ENCODE measurements at places on chromosomes 3 and 15.
A peak's percentile ranks its signal among the peaks of the same experiment; 100 is the strongest.

DNA sequence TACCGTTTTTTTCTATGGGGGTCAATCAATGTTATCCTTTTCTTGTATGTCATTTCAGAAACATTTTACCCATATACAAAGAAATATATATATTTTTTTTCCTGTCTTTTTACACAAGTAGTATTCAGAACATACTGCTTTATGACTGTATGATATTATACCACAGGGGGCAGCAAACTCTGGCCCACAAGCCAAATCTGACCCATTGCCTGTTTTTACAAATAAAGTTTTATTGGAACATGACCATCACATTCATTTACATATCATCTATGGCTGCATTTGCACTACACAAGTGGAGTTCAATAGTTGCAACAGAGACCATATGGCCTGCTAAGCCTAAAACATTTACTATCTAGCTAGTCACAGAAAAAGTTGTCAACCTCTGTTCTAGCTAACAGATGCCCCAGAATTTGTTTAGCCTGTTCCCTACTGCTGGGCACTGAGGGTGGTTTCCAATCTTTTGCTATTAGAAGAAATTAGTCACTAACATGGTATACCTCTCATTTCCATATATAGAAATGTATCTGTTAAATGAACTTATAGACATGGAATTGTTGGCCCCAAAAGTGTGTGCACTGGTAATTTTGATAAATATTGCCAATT is 57.7 kb downstream of the BFSP2 start:
- peak; percentile 29 for DNase-seq

DNA sequence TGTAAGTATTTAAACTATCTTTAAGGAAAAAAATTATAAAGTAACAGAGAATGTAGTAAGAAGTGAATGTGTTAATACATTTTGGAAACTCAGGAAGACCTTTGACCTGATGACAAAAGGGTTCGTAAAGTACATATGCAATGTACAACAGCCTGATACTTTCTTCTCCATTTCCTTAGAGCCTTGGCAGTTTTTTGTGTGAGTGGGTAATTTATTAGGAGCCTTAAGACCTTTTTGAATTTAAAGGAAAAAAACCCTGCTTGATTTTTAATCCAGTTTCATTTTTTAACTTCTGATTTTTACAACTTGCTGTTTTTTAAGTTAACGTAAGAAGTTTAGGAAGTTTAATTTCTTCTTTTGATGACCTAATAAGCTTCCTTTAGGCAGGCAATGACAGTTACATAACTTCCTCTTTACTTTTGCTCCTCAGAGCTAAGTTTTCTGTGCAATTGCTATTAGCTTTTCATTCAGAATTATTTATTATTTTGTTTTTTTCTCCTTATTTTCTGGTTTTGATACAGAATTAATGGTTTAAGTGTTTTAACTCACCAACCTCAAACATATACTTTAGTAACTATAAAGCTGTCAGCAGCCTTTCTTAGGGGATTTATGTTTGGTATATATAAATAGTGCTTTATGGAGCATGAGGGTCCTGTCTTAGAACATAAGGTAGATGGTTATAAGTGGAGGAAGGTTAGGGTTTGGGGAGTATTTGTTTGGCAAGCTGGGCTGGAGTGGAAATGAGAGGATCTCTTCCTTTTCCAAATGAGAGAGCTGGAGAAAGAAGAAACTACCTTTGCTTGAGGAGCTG is 35.2 kb downstream of the ARMC8 start:
- DNase-seq: no peak

DNA sequence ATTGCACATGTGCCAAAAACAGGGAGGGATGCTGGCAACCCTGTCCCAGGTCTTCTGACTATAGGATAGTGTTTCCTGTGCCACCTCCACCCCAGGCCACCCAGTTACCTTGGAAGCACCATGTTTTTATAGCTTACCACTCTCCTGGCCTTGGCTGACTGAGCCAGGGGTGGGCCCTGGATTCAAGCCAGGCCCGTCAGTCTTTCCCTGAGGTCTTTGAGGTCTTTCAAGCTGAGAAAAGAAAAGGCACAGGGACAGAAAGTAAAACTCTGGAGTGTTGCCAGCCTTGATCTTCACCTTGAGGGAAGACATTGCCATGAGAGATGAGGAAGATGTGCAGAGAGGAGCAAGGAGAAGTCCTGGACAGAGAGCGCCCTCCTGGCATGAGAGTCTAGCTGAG is 46.3 kb downstream of the SYNM start:
- DNase-seq: no peak

DNA sequence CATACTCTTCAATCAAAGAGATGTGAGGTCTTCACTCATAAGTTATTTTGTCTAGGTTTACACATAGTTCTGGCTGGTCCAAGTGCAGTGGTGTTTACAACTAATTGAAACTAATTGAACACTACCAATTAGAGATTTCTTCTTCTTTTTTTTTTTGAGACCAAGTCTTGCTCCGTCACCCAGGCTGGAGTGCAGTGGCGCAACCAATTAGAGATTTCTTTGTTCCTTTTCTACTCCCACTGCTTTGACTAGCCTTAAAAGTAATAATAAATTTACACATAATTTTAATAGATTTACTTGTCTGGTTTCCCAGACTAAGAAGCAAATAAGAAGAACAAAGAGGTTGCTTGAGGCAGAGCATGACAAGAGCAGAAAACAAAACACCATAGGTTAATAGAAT is 6.7 kb upstream of the DENND6A start:
- no peak for DNase-seq

GRCh38 chr3:177692304-177692975 is 495.2 kb upstream of the TBL1XR1 start:
- DNase-seq: no peak

DNA sequence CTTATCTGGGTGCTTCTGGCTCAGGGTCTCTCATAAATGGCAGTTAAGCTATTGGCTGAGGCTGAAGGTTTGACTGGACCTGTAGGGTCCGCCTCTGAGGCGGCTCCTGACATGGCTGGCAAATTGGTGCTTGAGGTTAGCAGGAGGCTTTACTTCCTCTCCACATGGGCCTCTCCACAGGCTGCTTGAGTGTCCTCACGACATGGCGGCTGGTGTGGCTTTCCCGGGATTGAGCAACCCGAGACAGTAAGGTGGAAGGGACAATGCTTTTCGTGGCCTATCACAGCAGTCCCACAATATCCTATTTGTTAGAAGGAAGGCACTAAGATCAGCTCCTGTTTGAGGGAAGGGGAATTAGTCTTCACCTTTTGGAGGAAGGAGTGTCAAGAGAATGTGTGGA is 267.3 kb upstream of the LRRFIP2 start:
- no peak for DNase-seq

DNA sequence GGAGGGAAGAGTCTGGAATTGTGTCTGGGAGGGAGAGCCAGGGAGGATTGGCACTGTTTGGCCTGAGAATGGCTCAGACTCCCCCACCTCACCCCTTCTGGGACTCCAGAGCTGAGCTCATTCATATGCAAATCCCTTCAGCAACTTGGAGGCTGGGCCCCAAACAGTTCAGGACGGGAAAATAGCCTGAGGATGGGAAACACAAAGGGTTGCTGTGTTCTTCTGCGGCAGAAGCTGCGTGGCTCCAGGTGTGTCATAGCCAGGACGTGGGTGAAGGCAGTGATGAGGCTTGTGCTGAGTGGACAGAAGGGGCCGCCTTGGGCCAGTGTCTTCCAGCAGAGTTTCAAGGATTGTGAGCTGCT is 16.6 kb downstream of the MASP1 start:
- no peak for DNase-seq

DNA sequence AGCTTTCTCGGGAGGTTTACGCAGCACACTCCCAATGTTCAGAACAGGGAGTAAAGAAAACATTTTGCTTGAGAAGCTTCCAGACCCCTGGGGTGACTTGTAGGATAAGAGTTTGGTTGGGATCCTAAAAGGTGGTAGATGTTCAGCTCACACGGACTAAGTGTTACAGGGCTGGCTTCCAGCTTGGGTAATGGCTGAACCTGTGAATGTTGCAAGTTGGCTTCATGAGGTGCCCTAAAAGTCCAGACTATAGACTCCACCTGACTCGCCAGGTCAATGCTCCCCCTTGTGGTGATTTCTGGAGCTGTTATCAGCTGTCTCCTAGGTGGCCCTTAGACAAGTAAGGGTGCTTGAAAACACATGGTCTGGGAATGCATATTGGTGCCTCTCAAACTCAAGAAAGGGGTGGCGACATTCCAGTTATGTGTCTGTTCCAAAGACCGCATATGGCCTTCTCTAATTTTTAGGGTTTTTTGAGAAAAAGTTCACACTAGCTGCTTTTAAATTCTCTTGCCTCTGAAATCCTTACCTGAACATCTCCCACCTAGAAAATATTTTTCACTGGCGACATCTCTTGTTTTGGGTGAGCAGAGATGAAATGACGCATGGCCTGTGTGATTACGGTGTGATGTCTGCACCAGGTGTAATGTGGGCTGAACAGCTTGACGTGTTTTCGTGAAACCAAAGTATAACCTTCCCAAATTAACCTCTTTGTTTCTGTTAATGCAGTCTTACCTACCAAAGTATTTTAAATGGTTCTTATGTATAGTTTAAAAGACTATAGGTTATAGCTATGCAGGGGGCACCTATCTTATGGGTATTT is 175.7 kb upstream of the KBTBD8 start:
- DNase-seq: peak; percentile 54

DNA sequence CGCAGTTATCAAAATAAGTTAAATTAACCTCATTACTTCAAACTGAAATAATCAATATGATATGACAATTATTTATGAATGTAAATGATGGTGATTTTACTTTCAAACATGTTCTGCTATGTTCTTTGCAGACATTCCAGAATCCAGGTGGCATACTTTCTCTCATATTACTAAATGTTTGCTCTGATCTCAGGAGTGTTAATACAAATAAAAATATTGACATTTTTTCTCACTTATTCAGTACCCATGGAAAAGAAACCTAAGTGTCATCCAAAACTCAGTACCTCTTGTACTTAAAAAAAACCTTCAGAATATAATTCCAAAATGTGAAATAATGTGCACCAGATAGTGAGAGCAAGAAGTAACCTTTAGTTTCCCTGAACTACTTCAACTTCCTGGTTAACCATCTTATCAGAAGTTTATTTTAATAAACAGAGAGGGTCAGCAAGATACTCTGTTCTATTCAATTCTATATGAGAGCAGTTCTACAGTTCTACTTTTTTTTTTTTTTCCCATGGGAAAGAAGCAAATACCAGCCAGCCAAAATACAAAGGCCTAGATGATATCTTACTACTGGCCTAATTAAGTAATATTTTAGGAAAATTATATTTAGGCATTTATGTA is 494.1 kb downstream of the MECOM start:
- no peak for DNase-seq

GRCh38 chr3:61110576-61110975 is 140.7 kb downstream of the FHIT start:
- no peak for DNase-seq

- DNase-seq: no peak
Measured at GRCh38 chr3:81308306-81308705, 453.1 kb downstream of the GBE1 start.

DNA sequence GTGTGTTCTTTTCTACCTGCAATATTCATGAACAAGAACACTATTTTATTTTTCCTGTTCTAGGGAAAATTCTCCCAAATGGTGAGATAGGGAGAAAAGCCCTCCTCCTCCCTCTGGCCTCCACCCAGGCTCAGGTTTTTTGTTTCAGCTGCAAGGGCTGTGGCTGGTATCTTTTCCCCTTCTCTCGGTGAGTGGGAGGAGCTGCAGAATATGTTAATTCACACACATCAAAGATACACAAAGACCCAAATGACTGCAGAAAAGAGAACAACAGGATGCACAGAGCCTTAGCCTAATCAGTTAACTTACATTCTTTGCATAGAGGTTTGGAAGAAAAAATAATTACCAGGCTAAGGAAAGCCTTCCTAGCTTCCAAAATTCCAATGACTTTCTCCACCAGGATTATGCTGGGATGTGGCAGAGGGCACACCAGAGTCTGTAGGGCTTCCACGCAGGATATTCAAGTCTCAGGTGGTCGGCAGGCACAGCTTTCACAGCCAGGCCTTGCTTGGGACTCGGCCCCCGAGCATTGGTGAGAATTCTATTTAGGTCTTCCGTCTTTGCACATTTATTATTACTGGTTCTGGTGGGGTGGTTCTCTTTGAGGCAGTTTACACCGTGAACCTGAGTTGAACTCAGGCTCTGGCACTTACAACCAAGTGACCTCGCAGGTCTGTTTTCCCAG is 64.9 kb downstream of the ABHD5 start:
- no peak for DNase-seq

- DNase-seq: no peak
Measured at GRCh38 chr15:88257311-88258092, 963 bp upstream of the NTRK3 start.

DNA sequence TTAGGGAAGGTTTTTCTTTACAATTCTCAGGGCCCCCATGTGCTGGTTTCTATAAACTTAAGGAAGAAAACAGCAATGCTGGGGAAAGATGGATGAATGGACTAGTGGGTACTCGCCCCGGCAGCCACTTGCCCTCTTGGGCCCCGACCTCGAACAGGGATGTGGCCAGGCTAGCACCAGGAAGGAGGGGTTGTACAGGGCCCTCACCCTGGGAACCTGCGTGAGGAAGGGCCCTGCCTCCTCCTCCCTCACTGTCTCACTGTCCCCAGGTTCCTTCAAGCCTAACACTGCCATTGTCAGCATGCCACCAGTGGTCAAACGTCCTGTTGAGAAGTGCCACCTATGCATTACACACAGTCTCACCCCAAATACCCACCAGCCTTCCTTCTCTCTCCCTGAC is 9.1 kb downstream of the ADAMTS17 start:
- DNase-seq: no peak

DNA sequence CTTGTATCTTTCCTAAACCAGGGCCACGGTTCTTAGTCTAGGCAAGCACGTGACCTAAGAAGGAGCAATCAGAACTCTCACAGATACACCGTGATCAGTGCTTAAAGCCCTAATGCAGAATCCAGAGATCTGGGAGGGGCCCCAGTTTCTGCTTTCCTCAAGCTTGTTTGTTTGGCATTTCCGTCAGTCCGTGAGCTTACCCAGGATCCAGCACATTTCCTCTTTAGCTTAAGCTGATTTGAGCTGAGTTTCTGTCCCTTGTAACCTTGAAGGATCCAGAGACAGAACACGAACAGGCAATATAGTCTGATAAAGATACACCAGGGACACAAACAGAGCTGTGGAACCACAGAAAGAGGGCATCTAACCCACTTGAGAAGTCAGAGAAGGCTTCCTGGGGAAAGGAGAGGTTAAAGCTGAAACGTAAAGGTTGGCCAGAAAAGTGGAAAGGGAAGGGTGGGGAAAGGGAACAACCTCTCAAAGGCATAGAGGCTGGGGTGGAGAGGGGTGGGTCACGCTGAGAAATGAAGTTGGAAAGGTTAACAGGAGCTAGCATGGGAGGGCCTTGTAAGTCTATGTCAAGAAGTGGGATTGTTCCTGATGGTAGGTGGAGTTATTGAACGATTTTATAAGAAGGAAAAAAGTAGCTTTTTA is 42.1 kb upstream of the RARB start:
- DNase-seq: no peak
